ENCODE measurements at places on chromosomes 2 and 18.

DNA sequence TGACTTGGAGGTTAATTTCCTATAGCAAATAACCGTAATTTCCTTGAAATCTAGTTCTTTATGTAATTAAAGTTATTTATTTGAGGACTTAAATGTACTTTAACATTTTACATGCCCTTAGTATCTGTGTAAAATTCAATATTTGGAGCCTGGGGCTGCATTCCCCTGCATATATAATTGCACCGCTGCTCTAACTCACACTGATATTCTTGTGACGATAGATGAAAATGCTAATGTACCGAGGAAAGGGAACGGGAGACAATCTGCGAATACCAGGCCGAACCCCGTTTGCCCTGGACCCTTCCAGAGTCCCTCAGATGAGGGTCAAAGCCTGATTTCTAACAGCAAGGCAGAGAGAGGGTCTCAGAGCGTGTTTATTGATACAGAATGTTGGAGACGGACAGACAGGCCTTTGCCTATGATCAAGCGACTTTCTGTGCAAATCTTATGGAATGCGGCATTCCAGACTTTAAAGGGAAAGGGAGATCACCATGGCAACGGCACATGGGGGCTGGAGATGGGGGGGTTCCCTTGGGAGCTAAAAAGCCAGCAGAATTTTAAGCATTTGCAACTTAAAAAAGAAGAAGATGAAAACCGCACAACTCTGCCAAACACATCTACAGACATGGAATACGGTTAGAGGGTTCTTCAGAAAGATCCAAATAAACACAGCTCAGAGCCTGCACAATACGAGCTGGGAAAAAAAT is 57.6 kb upstream of the TWIST2 start:
- no peak overlapping the region for H3K27ac ChIP-seq
- peaks cover 4% of the 10 kb centered on the region for H3K27me3 ChIP-seq
- H3K36me3 ChIP-seq: no peaks in the 10 kb centered on the region
- H3K4me3 ChIP-seq: no peak overlapping the region
- H3K4me1 ChIP-seq: no peaks in the 10 kb centered on the region

DNA sequence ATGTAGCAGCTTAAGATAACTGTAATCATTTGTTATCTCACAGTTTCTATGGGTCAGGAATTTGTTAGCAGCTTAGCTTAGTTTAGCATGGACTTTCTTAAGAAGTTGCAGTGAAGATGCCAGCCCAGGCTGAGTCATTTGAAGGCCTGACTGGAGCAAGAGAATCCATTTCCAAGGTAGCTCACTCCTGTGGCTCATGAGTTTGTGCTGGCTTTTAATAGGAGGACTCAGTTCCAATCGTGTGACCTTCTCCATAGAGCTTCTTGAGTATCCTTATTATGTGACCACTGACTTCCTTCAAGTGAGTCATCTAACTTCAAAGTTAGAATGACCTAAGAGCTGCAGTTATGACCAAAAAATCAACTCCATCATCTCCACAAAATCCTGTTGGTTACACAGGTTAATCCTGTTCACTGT is 1.4 kb downstream of the GPATCH11 start:
- H3K27me3 ChIP-seq: no peaks in the 10 kb centered on the region
- H3K36me3 ChIP-seq: peaks cover 34% of the 10 kb centered on the region
- no peak for DNase-seq

- peaks cover 36% of the 10 kb centered on the region for H3K4me1 ChIP-seq
- no peak overlapping the region for H3K4me3 ChIP-seq
- DNase-seq: no peak
- no peak overlapping the region for H3K27ac ChIP-seq
- H3K36me3 ChIP-seq: no peaks in the 10 kb centered on the region
- no peaks in the 10 kb centered on the region for H3K27me3 ChIP-seq
Measured at GRCh38 chr2:113407446-113408099, 29.9 kb upstream of the ZNG1B start.

DNA sequence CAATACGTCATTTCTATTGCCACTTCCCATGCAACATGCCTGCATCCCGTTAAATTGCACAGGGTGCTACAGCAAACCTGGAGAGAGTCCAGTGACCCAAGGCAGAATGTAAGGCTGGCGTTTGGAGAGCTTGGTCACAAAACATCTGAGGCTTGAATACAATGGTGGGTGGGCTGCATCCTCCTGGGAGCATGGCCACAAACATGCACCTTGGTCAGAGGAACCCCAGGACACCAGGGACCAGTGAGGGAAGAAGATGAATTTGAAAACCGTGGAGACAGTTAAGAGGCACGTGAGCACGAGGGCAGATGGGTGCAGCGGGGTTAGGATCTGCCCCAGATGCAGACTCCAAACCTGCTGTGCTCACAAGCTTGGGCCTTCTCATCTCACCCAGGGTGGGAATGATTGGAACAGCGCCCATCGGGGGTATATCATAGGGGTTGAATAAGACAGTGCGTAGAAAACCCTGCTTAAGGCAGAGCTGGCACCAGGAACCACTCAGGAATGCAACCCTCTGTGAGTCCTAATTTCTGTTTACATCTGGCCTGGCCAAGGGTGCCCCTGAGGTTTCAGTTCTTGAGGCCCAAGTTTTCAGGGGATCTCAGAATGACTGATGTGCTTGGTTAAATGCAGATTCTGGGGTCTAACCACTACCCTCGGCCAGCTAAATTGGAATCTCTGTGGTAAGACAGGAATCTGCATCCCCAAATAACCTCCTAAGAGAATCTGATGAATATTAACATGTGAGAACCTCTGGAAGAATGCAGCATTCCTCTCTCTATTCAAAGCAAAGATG is 97.2 kb downstream of the ARL4C start:
- no peak overlapping the region for H3K27ac ChIP-seq
- H3K36me3 ChIP-seq: no peaks in the 10 kb centered on the region
- peak; percentile 17 for DNase-seq
- peaks cover 35% of the 10 kb centered on the region for H3K4me1 ChIP-seq

- peaks cover 14% of the 10 kb centered on the region for H3K27me3 ChIP-seq
- H3K4me3 ChIP-seq: peak overlapping the region; percentile 94
- H3K36me3 ChIP-seq: peaks cover 22% of the 10 kb centered on the region
- no peak for DNase-seq
Measured at GRCh38 chr2:130390460-130391057, 34.7 kb downstream of the PTPN18 start.

- H3K4me1 ChIP-seq: no peaks in the 10 kb centered on the region
- no peak for DNase-seq
- H3K36me3 ChIP-seq: no peaks in the 10 kb centered on the region
- H3K4me3 ChIP-seq: no peak overlapping the region
- H3K27ac ChIP-seq: no peak overlapping the region
Measured at GRCh38 chr18:28459587-28459986, 282.7 kb upstream of the CDH2 start.
